Natural killer cell treated with Interleukin-12 subunit alpha and Interleukin-12 subunit beta and Interleukin-15 and Interleukin-18, amount 100 ng/mL, for 72 hours (primary cell): ENCODE measurements at places on chromosomes 7 and 10. TPM values are rescaled to one million over a fixed set of nuclear protein-coding genes. Genes with fewer than 3 reads are reported as not detected.

Gene EIF5AL1
- 4.8 TPM for total RNA-seq

Gene ITPRID1
- total RNA-seq: not detected

Gene ZEB1
- 42.8 TPM for total RNA-seq

Gene GPR26
- total RNA-seq: not detected

Gene ACHE
- total RNA-seq: 0.73 TPM

Gene CREB5
- not detected for total RNA-seq

Gene CYP3A7
- not detected for total RNA-seq

Gene ASNS
- 45.0 TPM for total RNA-seq

Gene VGF
- total RNA-seq: not detected

Gene SH2B2
- total RNA-seq: 2.4 TPM

Gene GHRHR
- not detected for total RNA-seq
